ENCODE measurements at places on chromosomes 1 and 21. TPM values are rescaled to one million over a fixed set of nuclear protein-coding genes. Genes with fewer than 3 reads are reported as not detected.
A peak's percentile ranks its signal among the peaks of the same experiment; 100 is the strongest.

The STUM gene
- total RNA-seq = 1.5 TPM

The ECE1 gene
- 22.5 TPM for total RNA-seq

GRCh38 chr1:8848663-8849386 lies 29.7 kb downstream of the ENO1 start:
- H3K27ac ChIP-seq = peak overlapping the region; percentile 83
- peaks cover 23% of the 10 kb centered on the region for H3K4me1 ChIP-seq
- peak; percentile 98 for DNase-seq

DNA sequence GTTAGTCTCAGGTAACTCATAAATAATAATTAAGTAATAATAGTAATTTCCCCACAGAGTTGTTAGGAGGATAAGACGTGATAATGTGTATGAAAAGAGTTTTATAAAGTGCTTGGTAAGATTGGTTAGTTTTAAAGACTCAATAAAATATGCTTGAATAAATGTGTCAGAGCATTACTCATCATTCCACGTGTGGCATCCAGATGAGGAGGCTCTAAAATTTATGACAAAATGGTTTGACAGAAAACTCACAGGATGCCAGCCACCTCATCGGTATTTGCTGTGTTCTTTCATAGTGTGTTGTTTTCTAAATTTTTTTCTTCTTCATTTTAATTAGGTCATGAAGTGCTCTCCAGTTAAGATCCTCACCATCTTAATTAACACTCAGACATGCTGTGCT lies 19.1 kb upstream of the SPAG17 start:
- no peaks in the 10 kb centered on the region for H3K27me3 ChIP-seq
- H3K27ac ChIP-seq = no peak overlapping the region
- H3K4me3 ChIP-seq = no peak overlapping the region
- no peaks in the 10 kb centered on the region for H3K36me3 ChIP-seq
- peaks cover 14% of the 10 kb centered on the region for H3K4me1 ChIP-seq

- no peak overlapping the region for H3K27ac ChIP-seq
- no peak for DNase-seq
Observed at GRCh38 chr1:9612871-9613624, 24.3 kb downstream of the TMEM201 start.

The HSD3B2 gene
- not detected for total RNA-seq

GRCh38 chr1:208158640-208159554 lies 85.3 kb downstream of the PLXNA2 start:
- peaks cover 97% of the 10 kb centered on the region for H3K4me1 ChIP-seq
- peak overlapping the region; percentile 28 for H3K4me3 ChIP-seq
- no peak for DNase-seq
- H3K27ac ChIP-seq = peak overlapping the region; percentile 88
- H3K36me3 ChIP-seq = no peaks in the 10 kb centered on the region
- H3K27me3 ChIP-seq = no peaks in the 10 kb centered on the region

DNA sequence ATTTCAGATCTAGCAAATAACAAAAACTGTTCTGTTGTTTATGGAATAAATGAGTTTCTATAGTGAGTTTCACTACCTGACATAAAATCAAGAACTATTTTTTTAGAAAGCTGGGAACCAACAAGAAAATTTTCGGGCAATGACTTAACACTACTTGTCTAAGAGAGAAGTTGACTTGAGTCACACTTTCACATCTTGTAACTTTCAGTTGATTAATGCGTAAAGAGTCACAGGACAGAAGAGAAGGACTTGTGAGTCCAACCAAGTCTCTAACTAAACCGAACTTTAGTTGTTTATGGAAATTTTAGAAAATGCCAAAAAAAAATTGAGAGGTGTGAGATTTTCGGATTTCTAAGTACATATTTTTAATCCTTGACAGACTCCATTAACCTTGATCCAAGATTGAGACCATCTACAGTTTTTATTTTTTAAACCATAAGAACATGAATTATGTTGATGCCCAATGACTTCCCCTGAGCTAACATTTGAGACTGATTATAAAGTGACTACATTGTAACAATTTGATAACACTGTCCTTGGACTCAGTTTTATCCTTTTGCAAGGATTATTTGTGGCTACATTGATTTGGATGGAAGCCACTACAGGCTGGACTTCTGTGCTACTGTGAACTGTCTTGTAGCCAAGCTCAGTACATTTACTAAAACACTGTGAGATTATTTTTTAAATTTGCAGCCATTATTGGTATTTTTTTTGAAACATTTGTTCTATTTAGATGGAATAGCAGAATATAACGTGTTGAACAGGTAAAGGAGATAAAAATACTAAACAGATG lies 284.0 kb downstream of the PTPRC start:
- no peaks in the 10 kb centered on the region for H3K36me3 ChIP-seq
- H3K27ac ChIP-seq = no peak overlapping the region
- H3K4me1 ChIP-seq = no peaks in the 10 kb centered on the region
- H3K4me3 ChIP-seq = no peak overlapping the region
- H3K27me3 ChIP-seq = no peaks in the 10 kb centered on the region
- DNase-seq = no peak

DNA sequence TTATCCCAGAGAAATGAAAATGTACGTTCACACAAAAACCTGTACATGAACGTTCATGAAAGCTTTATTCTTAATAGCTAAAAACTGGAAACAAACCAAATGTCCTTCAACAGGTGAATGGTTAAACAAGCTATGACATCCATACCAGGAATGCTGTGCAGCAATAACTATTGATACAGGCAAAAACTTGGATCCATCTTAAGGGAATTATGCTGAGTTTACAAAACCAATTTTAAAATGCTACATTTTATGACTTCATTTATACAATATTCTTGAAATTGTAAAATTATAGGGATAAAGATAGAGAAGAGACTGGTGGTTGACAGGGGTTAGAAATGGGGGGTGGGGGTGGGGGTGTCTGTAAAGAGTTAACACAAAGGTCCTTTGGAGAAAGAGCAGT lies 280.3 kb downstream of the TGFB2 start:
- no peak overlapping the region for H3K27ac ChIP-seq
- H3K27me3 ChIP-seq = no peaks in the 10 kb centered on the region
- H3K36me3 ChIP-seq = no peaks in the 10 kb centered on the region
- H3K4me3 ChIP-seq = no peak overlapping the region
- DNase-seq = no peak

The HAPLN2 gene
- total RNA-seq = 0.86 TPM

- H3K27ac ChIP-seq = no peak overlapping the region
- peaks cover 14% of the 10 kb centered on the region for H3K4me1 ChIP-seq
- no peak overlapping the region for H3K4me3 ChIP-seq
- no peaks in the 10 kb centered on the region for H3K27me3 ChIP-seq
- H3K36me3 ChIP-seq = no peaks in the 10 kb centered on the region
Observed at GRCh38 chr1:203168991-203169390, 6.6 kb downstream of the MYBPH start.

GRCh38 chr1:33099290-33100118 lies 18.6 kb downstream of the AZIN2 start:
- DNase-seq = peak; percentile 61
- H3K4me3 ChIP-seq = no peak overlapping the region
- peak overlapping the region; percentile 18 for H3K27ac ChIP-seq
- no peaks in the 10 kb centered on the region for H3K4me1 ChIP-seq

DNA sequence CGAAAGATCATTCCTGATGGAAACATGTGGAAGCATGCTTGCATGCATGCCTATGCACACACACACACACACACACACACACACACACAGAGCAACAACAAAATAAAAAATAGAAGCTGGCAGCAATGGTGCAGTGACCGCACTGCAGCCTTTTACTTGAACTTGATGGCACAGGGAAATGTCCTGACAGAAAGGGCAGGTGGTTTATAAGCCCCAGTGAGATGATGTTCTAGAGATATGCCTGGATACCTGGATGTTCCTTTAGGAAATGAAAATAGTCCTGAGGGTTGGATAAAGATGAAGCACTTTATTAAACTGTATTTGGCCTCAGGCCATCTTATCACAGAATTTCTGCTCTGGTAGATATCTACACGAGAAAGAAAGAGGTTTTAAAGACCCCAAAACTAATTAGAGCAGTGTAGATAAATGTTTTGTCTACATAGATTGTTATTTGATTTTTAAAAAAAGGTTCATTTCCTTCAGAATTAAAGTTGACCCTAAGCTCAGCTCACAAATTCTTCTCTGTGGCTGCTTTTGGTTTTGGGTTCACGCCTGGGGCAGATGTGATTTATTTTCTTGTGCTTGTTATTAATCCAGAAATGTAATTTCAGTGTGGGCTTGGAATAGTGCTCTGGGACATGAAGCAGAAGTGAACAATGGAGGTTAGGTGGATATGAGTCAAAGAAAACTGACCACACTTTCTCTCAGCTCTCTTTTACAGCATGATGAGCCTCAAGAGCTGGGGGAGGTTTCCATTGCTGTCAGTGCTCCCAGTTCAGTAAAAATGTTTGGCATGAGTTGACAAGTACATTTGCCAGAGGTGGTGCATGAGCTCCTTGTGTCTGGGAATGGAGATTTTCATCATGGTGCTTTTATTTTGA lies 22.9 kb downstream of the ADAM30 start:
- no peak overlapping the region for H3K27ac ChIP-seq
- H3K36me3 ChIP-seq = no peaks in the 10 kb centered on the region
- H3K4me3 ChIP-seq = no peak overlapping the region

- no peaks in the 10 kb centered on the region for H3K27me3 ChIP-seq
- no peak for DNase-seq
- no peak overlapping the region for H3K4me3 ChIP-seq
Observed at GRCh38 chr1:203539831-203540546, 46.0 kb downstream of the OPTC start.

- no peak overlapping the region for H3K4me3 ChIP-seq
- no peaks in the 10 kb centered on the region for H3K36me3 ChIP-seq
- no peak overlapping the region for H3K27ac ChIP-seq
- H3K27me3 ChIP-seq = no peaks in the 10 kb centered on the region
- no peaks in the 10 kb centered on the region for H3K4me1 ChIP-seq
- no peak for DNase-seq
Observed at GRCh38 chr21:41209016-41209619, 41.2 kb downstream of the BACE2 start.

The PKN2 gene
- total RNA-seq = 21.2 TPM

GRCh38 chr1:234611847-234612351 lies 1.9 kb upstream of the IRF2BP2 start:
- peak overlapping the region; percentile 99 for H3K27ac ChIP-seq
- H3K4me3 ChIP-seq = peak overlapping the region; percentile 72
- H3K27me3 ChIP-seq = no peaks in the 10 kb centered on the region
- peak; percentile 58 for DNase-seq
